ENCODE measurements at places on chromosomes 6 and 20. TPM values are rescaled to one million over a fixed set of nuclear protein-coding genes. Genes with fewer than 3 reads are reported as not detected.
A peak's percentile ranks its signal among the peaks of the same experiment; 100 is the strongest.

Gene DEFB112
- not detected for total RNA-seq

Gene PGC
- total RNA-seq = not detected

- H3K4me1 ChIP-seq = no peaks in the 10 kb centered on the region
- DNase-seq = no peak
- peaks cover 3% of the 10 kb centered on the region for H3K27me3 ChIP-seq
Observed at GRCh38 chr6:154289818-154290508, 66.6 kb downstream of the IPCEF1 start.

DNA sequence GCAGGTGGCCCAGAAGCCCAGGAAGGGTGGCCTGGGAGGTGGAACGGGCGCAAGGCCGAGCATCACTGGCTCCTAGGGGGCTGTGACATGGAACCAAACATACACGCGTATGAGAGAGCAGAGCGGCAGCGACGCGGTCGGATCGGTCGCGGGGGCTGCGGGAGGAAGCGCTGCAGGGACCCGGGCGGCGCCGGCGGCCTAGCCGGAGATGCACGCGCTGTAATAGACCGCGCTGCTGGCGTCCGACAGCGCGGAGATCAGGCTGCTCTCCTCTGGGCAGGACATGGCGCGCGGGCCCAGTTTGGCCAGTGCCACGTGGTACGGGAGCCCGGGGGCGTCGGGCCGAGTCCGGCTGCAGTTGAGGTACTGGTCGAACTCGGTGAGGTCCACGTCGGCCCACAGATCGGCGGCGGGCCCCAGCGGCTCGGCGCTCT, 1.5 kb downstream of the SOX18 start:
- DNase-seq = no peak
- H3K27me3 ChIP-seq = peaks cover 44% of the 10 kb centered on the region
- H3K4me3 ChIP-seq = no peak overlapping the region
- H3K4me1 ChIP-seq = peaks cover 3% of the 10 kb centered on the region
- no peak overlapping the region for H3K27ac ChIP-seq

GRCh38 chr20:32535953-32536823, 48.9 kb downstream of the NOL4L start:
- no peaks in the 10 kb centered on the region for H3K27me3 ChIP-seq
- H3K27ac ChIP-seq = peak overlapping the region; percentile 96
- H3K4me3 ChIP-seq = peak overlapping the region; percentile 89
- peak; percentile 92 for DNase-seq
- peaks cover 1% of the 10 kb centered on the region for H3K36me3 ChIP-seq

DNA sequence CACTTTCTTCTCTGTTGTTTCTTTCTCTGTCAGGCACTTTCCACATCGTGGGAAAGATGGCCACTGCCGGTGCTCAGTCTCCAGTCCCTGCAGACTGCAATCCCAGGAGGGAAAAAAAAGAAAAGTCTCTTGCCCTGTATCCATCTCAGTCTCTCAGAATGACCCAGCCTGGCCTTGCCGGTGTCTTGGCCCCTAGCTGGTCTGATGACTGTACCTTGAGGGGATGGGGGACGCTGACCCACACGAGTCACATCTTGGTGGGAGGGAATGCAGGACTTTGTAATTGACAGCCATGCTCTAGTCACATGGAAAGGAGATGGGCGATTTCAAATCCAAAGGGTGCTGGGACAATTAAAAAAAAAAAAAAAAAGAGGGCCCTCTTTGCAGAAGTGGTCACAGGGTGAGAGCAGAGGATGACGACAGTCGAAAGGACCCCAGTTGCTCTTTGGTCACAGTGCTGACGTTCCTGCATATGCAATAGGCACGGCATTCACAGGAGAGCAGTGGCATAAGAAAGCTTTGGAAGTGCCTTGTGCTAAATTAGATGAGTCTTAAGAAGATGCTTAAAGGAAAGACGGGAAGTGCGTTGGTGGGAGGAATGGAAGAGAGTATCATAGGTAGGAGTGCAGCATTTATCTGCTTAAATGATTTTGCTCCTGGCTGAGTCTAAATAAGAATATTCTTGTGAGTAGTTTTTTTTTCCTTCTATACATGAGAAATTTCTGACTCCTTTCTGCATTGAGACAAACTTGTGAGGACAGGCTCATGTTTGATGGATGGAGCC, 63.9 kb upstream of the AKAP12 start:
- peaks cover 30% of the 10 kb centered on the region for H3K27me3 ChIP-seq
- H3K27ac ChIP-seq = no peak overlapping the region
- H3K4me1 ChIP-seq = no peaks in the 10 kb centered on the region

DNA sequence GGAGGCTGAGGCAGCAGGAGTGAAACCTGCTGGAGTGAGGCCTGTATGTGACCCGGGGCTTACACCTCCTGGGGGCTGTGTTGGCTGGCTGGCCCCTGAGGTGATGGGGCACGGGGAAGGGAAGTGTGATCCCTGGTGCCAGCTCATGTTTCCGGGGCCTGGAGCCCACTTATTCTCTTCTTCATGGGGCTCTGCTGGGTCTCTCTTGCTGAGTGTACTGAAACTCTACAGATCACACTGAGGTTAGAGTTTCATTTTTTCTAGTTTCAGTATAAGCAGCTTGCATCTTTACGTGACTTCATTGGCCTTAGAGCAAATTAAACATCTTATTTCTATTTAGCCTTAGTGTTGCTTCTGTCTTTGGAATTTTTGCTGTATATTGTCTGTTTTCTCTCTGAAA, 96.2 kb downstream of the ANKS1A start:
- DNase-seq = no peak
- no peak overlapping the region for H3K4me3 ChIP-seq
- H3K4me1 ChIP-seq = peaks cover 3% of the 10 kb centered on the region

GRCh38 chr6:4164117-4164442, 28.7 kb upstream of the ECI2 start:
- H3K36me3 ChIP-seq = peaks cover 2% of the 10 kb centered on the region
- H3K4me3 ChIP-seq = no peak overlapping the region
- no peak for DNase-seq
- H3K4me1 ChIP-seq = no peaks in the 10 kb centered on the region
- H3K27me3 ChIP-seq = no peaks in the 10 kb centered on the region

DNA sequence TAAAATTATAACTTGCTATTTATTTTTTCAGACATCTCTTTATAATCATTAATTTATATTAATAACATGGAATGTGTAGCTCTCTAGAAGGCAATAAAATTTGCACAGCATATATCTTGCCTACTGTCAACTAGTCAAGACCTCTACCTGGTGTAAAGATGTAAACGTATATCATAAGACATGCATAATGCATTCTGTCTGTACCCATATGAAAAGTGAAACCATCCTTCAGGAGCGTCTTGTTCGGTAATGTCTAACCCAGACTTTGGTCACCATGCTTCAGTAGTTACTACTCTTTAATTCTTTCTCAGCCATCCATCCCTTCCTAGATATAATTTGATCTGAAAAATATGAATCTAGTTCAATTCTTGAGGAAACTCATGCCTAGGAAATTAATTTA, 21.0 kb downstream of the CEP43 start:
- H3K27ac ChIP-seq = no peak overlapping the region
- peaks cover 27% of the 10 kb centered on the region for H3K36me3 ChIP-seq
- H3K27me3 ChIP-seq = no peaks in the 10 kb centered on the region
- H3K4me1 ChIP-seq = no peaks in the 10 kb centered on the region
